Pancreas (tissue), 10 donors: ENCODE measurements at places on chromosomes 7 and 10.
A peak's percentile ranks its signal among the peaks of the same experiment; 100 is the strongest.

DNA sequence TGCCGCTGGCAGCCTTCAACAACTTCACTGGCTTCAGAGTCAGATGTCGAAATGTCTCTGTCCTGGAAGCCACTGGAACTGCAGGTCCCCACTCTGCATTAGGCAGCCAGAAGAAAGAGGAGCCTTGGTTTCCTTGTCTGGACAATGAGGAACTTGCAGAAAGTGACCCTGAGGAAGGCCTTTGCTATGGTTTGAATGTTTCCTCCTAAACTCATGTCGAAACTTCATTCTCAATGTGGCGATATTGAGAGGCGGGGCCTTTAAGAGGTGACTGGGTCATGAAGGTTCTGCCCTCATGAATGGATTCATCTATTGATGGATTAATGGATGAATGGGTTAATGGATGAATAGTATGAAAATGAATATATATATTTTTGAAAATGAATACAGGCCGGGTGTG, 61.6 kb upstream of the GPR26 start:
- DNase-seq = no peak

DNA sequence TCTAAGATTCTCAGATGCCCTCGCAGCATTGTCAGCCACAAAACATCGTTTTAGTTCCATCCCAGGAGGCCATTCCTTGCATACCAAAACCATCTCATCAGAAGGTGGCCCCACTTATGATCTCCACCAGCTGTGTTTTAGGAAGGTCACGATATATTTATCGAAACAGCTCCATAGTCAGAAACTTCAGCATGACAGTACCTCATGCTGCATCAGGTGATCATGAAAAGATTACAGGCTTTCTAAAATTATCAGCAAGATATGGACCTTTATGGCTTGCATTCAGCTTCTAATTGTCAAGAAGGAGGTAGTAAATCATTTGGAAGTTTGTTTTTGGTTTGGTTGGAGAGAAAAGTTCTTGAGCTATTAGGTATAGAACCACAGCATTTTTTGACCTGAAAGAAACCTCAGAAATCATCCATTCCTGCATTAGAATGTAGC, 20.0 kb downstream of the JAZF1 start:
- no peak for DNase-seq

GRCh38 chr7:47796347-47796746, 151.9 kb downstream of the PKD1L1 start:
- no peak for DNase-seq

- no peak for DNase-seq
Measured at GRCh38 chr10:13515467-13515866, 13.3 kb downstream of the BEND7 start.

GRCh38 chr7:151498495-151498894, 21.2 kb downstream of the RHEB start:
- no peak for DNase-seq

- DNase-seq = peak; percentile 9
Measured at GRCh38 chr7:300546-301290, 10.7 kb downstream of the FOXL3 start.

DNA sequence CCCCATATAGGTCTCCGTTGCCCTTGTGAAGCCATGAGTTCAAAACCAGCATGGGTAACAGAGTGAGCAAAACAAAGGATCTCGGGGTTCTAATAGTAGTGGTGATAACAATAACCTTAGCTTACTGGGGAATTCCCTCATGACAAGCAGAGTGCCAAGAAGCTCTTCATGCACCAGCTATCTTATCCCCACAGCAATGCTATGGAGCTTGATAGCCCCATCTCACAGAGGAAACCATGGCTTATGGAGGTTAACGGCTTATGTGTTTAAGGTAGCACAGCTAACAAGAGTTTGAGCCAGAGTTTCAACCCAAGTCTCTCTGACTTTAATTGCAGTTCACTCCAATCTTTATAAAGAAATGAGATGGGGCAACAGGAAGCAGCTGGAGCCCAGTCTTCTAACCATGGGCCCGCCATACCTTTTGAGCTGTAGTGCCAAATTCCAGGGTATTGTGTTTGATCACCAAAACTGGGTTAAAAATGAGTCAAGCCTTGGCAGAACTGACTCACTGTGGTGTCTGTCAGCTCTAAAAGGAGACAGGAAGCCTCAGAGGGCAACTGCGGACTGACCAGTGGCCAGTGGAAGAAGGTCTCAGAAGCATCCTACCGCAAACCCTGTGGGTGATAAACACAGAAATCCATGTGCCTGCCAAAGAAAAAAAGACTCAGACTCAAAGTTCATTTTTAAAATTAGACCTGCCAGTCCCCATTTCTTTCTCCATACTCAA, 16.5 kb upstream of the PLAU start:
- DNase-seq = no peak

GRCh38 chr7:139749545-139749944, 28.3 kb downstream of the HIPK2 start:
- no peak for DNase-seq

- peak; percentile 22 for DNase-seq
Measured at GRCh38 chr7:105934572-105935185, 28.4 kb upstream of the CDHR3 start.

- DNase-seq = no peak
Measured at GRCh38 chr7:44216019-44216418, 15.2 kb downstream of the YKT6 start.

- no peak for DNase-seq
Measured at GRCh38 chr10:67296926-67297325, 371.1 kb downstream of the LRRTM3 start.

GRCh38 chr7:38168890-38169570, 9.0 kb upstream of the STARD3NL start:
- DNase-seq = no peak

DNA sequence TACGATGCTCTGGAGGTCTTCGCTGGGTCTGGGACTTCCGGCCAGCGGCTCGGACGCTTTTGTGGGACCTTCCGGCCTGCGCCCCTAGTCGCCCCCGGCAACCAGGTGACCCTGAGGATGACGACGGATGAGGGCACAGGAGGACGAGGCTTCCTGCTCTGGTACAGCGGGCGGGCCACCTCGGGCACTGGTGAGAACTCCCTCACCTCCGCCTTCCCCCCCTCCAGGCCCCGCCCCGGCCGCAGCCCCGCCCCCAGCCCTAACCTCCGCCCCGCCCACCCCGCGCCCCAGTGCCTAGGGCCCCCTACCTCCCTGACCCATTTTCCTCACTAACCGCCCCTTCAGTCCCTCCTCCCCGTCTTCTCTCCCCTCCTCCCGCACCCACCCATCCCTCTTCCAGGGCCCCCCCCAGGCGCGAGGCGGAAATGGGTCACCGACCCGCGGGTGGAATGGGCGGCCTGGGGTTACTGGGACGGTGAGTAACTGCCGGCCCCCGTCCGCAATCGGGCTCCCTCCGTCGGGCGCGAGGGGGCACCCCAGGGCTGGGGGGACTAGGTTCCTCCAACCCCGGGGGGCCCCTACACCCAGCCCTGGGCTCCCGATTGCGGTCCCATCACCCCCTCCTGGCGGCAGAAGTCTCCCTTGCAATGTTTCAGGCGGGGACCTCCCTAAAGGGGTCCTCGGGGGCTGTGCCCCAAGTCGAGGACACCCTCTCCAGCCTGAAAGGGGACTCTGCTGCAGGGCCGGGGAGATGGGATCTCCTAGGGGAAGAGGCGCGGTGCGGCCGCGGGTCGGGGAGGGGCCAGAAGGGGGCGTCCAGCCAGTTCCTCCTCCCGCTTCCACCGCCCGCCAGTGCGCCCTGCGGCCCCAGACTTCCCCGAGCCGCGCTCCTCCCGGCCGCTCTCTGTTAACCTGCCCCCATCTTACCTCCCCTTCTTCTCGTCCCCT, 2.1 kb downstream of the PCOLCE start:
- DNase-seq = peak; percentile 88

GRCh38 chr10:13887761-13888160, 301.0 kb downstream of the PRPF18 start:
- no peak for DNase-seq
